ENCODE measurements at places on chromosomes 6 and 20. TPM values are rescaled to one million over a fixed set of nuclear protein-coding genes. Genes with fewer than 3 reads are reported as not detected.

IRF4 gene
- not detected for total RNA-seq

VTA1 gene
- total RNA-seq: 49.8 TPM

TRIM15 gene
- not detected for total RNA-seq

BPIFB2 gene
- not detected for total RNA-seq

RNF39 gene
- total RNA-seq: not detected

CDH4 gene
- 0.17 TPM for total RNA-seq

WASF1 gene
- 11.4 TPM for total RNA-seq

TREM1 gene
- total RNA-seq: not detected

C6orf52 gene
- not detected for total RNA-seq

ARG1 gene
- not detected for total RNA-seq

TRIM26 gene
- 29.3 TPM for total RNA-seq

RGL2 gene
- 88.3 TPM for total RNA-seq

NR2E1 gene
- not detected for total RNA-seq

SMLR1 gene
- total RNA-seq: not detected

ECHDC1 gene
- total RNA-seq: 64.5 TPM

CCN2 gene
- total RNA-seq: 773 TPM

SLC32A1 gene
- not detected for total RNA-seq

ANGPT4 gene
- not detected for total RNA-seq

LY6G6F gene
- total RNA-seq: not detected

EBF4 gene
- total RNA-seq: 1.0 TPM

C20orf204 gene
- total RNA-seq: 13.3 TPM

HRH3 gene
- total RNA-seq: not detected

WFDC12 gene
- not detected for total RNA-seq

TNXB gene
- 4.6 TPM for total RNA-seq

SLC22A3 gene
- under 0.01 TPM for total RNA-seq

BCKDHB gene
- total RNA-seq: 15.0 TPM

OPN5 gene
- total RNA-seq: not detected

FAM184A gene
- total RNA-seq: 0.17 TPM

TFAP2D gene
- total RNA-seq: not detected

HTR1E gene
- not detected for total RNA-seq

KHDC1L gene
- not detected for total RNA-seq

GLP1R gene
- not detected for total RNA-seq

Measured in dermis blood vessel endothelial cell (primary cell).